Substantia nigra (tissue), 51 donors: ENCODE measurements at places on chromosomes 11 and 22.

DNA sequence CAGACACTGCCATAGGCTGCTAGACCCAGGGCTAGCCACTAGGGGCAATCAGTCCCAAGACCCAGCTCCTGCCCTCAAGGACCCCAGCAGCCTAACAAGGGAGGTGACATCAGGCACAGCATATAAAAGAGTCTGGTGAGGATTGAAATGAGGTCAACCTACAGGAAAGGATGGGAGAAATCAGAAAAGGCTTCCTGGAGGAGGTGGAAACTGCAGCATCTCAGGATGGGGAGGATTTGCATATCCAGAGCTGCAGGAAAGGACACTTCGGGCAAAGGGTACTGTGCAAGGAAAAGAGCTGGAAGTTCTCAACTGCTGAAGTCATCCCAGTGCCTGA, 2.9 kb upstream of the ARFGAP2 start:
- peak; percentile 18 for DNase-seq

GRCh38 chr22:48579928-48580309, 1247.8 kb downstream of the BRD1 start:
- peak; percentile 40 for DNase-seq

GRCh38 chr11:99893811-99894210, 793.3 kb upstream of the ARHGAP42 start:
- no peak for DNase-seq

DNA sequence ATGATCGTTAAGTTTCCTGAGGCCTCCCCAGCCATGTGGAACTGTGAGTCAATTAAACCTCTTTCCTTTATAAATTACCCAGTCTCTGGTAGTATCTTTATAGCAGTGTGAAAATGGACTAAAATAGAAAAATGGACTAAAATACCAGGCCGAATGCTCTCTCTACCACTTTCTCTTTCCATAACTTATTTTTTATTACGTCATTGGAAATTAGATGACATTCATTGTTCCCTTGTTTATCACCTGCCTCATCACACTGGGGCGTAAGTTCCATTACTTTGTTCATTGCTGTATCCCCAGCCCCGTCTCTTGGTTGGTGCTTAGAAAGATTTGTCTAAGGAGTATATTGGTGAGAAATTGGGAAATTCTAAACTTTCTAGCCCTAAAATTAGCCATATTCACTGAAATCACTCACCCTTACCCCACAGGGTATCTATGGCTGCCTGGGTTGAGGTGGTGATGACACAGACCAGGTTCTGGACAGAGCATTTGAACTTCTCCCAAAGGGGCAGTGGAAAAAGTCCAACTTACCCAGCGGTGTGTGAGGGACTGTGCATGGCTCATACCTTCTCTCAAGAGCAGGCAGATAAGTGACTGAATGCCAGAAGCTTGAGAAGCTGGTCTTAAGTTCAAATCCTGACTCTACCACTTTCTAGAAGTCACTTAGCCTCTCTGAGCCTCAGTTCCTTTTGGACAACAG, 50.9 kb upstream of the TP53I11 start:
- DNase-seq, result no peak

- DNase-seq, result no peak
Observed at GRCh38 chr11:1966531-1966930, 19.4 kb downstream of the MRPL23 start.

- DNase-seq, result no peak
Observed at GRCh38 chr22:43923191-43923590, 414 bp upstream of the PNPLA3 start.

GRCh38 chr11:12625438-12626071, 48.7 kb upstream of the TEAD1 start:
- no peak for DNase-seq

GRCh38 chr11:59671471-59671870, 2.6 kb upstream of the PATL1 start:
- DNase-seq, result no peak

GRCh38 chr11:131694526-131695424, 324.4 kb downstream of the NTM start:
- peak; percentile 48 for DNase-seq

GRCh38 chr11:45042560-45042959, 91.9 kb upstream of the TP53I11 start:
- DNase-seq, result no peak

DNA sequence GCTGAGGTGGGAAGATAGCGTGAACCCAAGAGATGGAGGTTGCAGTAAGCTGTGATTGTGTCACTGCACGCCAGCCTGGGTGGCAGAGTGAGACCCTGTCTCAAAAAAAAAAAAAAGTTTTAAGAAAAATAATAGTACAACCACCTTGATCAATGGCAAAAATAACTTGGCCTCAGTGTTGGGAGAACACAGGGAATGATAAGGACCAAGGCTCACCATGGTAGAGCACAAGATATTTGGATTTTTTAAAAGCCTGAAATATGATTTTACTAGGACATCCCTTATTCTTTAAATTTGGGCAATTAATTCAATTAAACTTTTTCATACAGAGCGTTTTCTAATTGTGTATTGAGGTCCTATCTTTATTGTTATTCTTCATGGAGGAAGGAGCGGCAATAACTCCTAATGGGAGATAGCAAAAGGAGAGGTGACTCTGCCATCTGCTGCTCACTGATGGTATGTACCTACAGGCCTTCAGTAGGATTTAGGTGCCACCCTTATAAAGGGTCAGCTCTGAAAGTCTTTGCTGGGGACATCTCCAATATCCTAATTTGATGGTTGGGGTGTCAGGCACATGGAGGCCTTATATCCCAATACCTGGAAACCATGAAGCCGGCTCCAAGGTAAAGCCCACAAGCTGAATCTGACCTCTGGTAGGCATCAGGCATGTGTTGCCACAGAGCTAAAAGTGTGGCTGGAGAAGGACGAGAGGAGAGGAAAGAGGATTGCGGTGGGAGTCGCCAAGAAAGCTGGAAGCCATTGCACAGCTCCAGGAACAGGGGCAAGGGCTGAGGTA, 21.9 kb upstream of the POLD3 start:
- no peak for DNase-seq

- no peak for DNase-seq
Observed at GRCh38 chr11:79054636-79055035, 386.2 kb downstream of the TENM4 start.

DNA sequence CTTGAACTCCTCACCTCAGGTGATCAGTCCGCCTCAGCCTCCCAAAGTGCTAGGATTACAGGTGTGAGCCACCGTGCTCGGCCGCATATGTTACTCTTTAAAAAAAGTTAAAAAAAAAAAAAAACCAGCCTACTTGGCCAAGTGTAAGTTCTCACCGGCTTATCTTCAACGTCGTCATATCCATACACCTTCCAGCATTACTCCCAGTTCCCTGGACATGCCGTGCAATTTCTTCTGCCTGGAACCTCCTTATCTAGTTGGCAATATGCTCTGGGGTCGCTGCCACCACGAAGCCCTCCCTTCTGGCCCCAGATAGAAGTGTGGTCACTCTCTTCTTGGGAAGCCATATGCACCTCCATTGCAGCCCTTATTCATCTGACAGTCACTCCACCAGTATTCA, 36.3 kb upstream of the CBX7 start:
- DNase-seq, result no peak

DNA sequence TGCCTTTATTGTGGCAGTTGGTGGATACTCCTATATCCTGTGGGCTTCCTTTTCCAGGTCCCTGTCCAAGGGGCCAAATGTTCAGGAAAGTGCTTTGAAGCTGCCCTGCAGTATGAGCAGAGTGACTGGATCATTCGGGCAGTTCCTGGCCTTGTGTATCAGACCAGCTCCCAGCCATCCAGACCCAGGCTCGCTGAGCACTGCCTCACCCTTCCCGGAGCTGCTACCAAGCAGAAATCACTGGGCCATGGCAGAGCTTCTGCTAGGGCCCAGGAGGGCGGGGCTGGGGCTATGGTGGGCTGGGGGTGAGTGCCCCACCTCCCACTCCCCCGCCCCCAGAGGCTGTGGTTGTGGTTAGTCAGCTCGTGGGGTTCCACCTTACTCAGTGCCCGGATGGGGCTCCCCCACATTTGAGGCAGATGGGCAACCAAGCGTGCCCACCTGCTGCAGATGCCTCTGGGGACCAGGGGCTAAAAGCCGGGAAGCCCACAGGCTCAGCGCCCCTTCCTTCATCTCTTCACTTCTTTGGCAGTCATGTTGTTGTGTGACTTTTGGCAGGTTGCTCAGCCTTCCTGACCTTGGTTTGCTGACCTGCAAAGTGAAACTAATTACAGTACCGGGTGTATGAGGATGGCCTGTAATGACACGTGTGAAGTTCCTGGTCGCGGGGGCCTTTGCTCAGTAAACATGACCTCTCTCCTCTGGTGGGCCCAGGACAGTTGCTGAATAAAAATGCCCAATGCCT, 2.1 kb upstream of the LRRC32 start:
- DNase-seq, result no peak

- no peak for DNase-seq
Observed at GRCh38 chr22:24402460-24403192, 24.8 kb upstream of the ADORA2A start.

DNA sequence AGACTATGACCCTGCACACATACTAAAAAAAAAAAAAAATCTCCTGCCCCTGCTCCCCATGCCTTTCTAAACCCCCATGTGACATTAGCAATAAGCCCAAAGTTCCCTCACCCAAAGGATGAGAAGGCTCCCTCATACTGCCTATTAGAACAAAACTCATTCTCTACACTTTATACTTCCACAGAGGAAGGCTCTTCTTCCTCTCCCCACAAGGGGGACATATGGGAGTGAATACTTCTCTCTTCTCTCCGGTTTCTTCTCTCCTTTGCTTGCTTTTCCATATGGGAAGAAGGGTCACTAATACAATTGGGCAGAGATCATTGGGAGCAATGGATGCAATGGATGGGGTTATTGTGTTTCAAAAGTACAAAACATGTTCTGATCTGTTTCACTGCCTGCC, 3.3 kb downstream of the OR52L1 start:
- DNase-seq, result no peak

GRCh38 chr22:35330258-35330861, 30.7 kb downstream of the TOM1 start:
- peak; percentile 14 for DNase-seq

DNA sequence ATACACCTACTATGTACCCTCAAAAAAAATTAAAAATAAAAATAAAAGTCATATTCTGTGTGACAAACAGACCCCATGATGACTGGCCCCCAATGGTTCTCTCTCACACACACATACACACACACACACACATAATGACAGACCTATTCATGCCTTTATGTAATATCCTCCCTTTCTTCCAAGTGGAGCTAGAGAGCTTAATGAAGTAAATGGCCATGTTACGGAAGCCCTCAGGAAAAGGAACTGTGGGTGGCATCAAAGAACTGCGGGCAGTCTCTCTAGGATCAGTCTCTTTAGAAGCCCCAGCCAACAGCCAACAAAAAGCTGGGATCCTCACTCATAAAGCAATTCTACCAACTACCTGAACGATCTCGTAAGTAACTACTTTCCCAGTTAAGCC, 125.5 kb downstream of the SIK3 start:
- no peak for DNase-seq

- DNase-seq, result no peak
Observed at GRCh38 chr11:85725510-85726258, 39.7 kb upstream of the CCDC89 start.

GRCh38 chr11:23502826-23503225, 642.6 kb upstream of the CCDC179 start:
- DNase-seq, result no peak

GRCh38 chr11:69915501-69916250, 96.5 kb upstream of the FGF3 start:
- no peak for DNase-seq

DNA sequence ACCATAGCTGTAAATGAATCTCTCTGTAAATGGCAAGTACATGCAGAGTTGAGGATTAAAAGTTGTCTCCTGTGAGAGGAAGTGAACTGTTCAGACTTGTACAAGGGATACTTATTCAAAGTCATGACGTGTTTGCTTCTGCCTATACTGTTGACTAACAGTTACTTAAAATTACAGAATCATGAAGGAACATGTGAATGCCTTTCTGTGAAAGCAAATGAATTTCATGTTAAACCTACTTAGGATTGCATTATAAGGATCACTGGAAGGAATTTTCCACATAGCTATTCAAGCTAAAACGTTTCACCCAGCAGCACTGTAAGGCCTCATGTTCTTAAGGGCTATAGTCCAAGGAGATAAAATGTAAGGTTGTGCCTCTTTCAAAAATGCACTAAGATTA, 93.4 kb upstream of the BIRC3 start:
- no peak for DNase-seq

- no peak for DNase-seq
Observed at GRCh38 chr22:35071784-35072183, 5.8 kb downstream of the ISX start.

GRCh38 chr11:48041877-48042695, 61.7 kb downstream of the PTPRJ start:
- peak; percentile 36 for DNase-seq

DNA sequence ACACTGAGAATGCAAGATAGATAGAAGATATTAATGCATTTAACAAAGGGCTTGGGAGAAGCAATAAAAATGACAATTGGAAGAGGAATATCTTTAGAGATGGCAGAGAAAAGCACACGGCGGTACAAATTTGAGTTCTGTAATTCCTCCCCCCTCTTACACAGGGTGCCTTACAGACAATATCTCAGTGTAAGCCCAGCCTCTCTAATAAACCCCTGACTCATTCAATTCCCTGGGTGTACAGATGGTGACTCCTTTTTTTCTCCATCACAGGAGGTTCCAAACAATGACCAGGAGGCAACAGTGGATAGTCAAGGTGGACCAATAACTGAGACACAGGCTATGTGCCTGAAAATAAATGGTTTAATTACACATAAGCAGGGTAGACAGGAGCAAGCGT, 598.6 kb downstream of the OPCML start:
- no peak for DNase-seq

- DNase-seq, result peak; percentile 6
Observed at GRCh38 chr11:132402071-132402684, 1031.8 kb downstream of the NTM start.

- no peak for DNase-seq
Observed at GRCh38 chr11:86303257-86303656, 1.2 kb downstream of the HIKESHI start.

- peak; percentile 36 for DNase-seq
Observed at GRCh38 chr22:19844377-19845053, 10.2 kb downstream of the GNB1L start.

DNA sequence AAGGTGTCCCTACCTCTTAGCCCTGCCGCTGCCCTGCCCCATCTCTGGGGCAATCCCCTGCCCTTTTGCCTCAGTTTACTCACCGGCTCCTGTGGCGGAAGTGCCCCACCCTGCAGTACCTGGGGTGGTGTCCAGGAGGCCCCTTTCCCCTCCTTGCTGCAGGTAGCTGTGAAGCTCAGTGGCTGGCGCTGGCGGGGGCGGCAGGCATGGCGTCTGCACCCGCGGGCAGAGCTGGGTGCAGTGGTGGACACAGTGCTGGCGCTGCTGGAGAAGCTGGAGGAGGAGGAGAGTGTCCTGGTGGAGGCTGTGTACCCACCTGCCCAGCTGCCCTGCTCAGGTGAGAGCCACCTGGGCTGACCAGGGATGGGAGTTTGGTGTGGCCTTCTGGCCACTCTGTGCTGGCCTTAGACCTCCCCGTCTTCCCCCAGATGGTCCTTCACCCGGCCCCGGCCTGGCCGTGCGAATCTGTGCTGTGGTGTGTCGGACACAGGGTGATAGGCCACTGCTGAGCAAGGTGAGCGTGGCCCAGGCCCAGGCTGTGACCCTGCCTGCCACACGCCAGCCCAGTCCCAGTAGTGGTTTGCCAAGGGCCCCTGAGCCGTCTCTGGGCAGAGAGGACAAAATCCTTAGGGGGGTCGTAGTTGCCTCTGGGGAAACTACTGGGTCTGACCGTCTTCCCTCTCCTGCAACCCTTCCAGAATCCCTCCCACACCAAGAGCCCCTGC, 4.0 kb downstream of the CARNS1 start:
- DNase-seq, result no peak
